Right forelimb (tissue), 1 donor: ENCODE measurements at places on chromosomes 4 and X.
A peak's percentile ranks its signal among the peaks of the same experiment; 100 is the strongest.

- no peak for DNase-seq
Observed at GRCh38 chr4:182246401-182247205, 3.4 kb downstream of the TENM3 start.

- no peak for DNase-seq
Observed at GRCh38 chr4:147839663-147840062, 107.8 kb downstream of the ARHGAP10 start.

- no peak for DNase-seq
Observed at GRCh38 chr4:142556048-142556447, 290.1 kb downstream of the INPP4B start.

GRCh38 chr4:36343501-36344175 is 62.2 kb downstream of the DTHD1 start:
- DNase-seq = no peak

DNA sequence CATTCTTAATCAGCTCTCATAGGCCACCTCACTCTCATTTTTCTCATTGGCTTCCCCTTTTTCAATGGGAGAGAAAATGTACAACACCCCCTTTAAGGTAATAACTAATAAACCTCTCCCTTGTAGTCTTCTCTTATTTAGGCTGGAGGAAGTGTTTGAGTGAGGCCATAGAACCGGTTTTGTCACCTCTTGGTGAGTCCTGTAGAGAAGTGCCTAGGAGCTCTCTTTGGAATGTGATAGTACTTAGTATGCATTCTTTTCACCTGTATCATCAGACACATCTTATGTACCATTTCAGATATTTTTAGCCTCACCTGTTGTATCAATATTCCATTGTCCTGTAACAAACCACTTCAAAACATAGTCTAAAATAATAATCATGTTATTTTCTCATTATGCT is 3.5 kb upstream of the TAB3 start:
- DNase-seq = no peak

DNA sequence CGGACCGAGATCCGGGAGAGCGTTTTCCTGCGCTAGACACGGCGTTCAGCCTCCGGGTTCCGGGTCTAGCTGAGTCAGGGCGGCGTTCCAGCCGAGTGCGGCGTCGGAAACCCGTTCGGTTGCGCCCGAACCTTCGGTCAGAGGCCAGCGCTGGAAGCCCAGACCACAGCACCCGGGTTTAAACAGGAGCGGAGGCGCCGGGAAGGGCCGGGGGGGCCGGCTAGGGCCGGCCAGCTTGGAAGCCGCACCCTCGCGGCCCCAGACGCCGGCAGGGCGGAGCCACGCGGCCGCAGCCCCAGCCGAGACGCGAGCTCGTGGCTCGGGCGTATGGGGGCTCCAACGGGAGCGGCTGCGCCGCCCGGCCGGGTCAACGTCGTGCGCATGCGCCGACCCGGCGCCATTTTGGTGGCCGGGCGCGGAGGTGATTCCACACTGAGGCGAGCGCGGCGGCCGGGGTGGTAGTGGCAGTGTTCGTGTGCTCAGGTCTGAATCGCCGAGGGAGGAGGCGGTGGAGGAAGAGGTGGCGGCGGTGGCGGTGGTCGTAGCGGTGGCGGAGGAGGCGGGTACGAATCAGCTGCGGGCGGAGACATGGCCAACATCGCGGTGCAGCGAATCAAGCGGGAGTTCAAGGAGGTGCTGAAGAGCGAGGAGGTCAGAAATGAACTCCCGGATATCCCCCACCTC is at the start of gene UBE2K:
Gene UBE2K (plus strand): TSS at position 397 of the 684 bp plus-strand sequence. CDS start 192 bp downstream, at position 589.
- peak; percentile 92 for DNase-seq

- DNase-seq = no peak
Observed at GRCh38 chr4:174596513-174596912, 74.2 kb upstream of the HPGD start.

DNA sequence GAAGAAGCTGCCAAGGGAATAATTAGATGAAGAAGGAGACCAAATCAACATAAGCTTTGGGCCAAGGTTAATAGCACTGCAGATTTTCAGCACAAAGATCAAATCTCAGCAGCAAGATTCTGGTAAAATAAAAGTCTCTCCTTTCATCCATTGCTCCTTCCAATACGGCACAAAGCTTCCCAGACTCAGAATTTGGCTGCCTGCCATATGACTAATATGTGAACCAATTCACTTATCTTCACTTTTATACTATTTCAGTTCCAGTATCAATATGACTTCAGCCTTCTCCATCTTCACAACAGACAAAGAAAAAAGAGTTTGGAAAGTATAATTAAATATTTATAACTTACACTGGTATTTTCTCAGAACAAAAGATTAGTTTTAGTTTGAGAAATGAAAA is 978.3 kb upstream of the GRID2 start:
- no peak for DNase-seq

GRCh38 chrX:87924619-87925018 is 407.0 kb downstream of the KLHL4 start:
- no peak for DNase-seq

GRCh38 chr4:173214231-173214630 is 45.6 kb downstream of the GALNT7 start:
- DNase-seq = no peak

DNA sequence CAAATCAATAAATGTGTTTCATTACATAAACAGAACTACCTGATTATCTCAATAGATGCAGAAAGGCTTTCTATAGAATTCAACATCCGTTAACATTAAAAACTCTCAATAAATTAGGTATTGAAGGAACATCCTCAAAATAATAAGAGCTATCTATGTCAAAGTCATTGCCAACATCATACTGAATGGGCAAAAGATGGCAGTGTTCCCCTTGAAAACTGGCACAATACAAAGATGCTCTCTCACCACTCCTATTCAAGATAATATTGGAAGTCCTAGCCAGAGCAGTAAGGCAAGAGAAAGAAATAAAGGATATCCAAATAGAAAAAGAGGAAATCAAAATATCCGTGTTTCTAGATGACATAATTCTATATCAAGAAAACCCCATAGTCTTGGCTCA is 466.4 kb downstream of the MAGEE1 start:
- DNase-seq = no peak

- no peak for DNase-seq
Observed at GRCh38 chrX:47170861-47171692, 22.6 kb upstream of the UBA1 start.
